Lung (tissue), 17 donors: ENCODE measurements at places on chromosomes 4 and X. TPM values are rescaled to one million over a fixed set of nuclear protein-coding genes. Genes with fewer than 3 reads are reported as not detected.

- no peak for DNase-seq
Measured at GRCh38 chr4:7971881-7972500, 32.3 kb upstream of the AFAP1 start.

GRCh38 chr4:3819210-3819919, 53.2 kb downstream of the ADRA2C start:
- DNase-seq: no peak

P2RY8 gene
- 0.51 TPM for polyA plus RNA-seq

YY2 gene
- 0.77 TPM for polyA plus RNA-seq

- DNase-seq: no peak
Measured at GRCh38 chr4:59517007-59517406, 1683.1 kb upstream of the ADGRL3 start.

GRCh38 chr4:176014583-176015108, 51.0 kb upstream of the WDR17 start:
- no peak for DNase-seq

TGIF2LX gene
- polyA plus RNA-seq: not detected

ADRA2C gene
- 2.2 TPM for polyA plus RNA-seq

RBM3 gene
- 223 TPM for polyA plus RNA-seq

DNA sequence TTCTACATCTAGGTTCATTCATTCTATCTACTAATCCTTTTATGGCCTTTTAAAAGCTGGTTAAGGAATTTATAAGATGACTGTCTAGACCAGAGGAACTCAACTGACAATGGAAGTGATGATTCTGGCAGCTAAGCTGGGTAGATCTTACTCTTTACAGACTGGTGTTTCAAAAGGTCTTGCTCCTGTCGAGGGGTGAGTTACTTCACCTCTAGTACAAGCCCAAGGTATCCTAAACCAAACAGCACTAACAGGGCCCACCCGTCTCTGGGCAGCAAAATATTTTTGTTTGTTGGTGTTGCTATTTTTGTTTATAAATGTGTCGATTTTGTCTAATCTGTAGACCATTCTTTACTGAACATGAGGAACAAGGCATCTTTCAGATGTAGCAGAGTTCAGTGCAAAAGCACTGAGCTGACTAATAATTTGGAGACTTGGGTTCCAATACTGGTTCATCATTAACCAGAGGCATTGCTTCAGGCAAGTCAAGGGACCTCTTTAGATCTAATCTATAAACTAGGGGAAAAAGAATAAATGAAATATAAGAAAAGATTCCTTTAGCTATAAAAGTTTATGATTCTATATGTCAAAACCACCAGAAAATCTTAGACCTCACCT, 90.3 kb upstream of the FRG1 start:
- no peak for DNase-seq

DNA sequence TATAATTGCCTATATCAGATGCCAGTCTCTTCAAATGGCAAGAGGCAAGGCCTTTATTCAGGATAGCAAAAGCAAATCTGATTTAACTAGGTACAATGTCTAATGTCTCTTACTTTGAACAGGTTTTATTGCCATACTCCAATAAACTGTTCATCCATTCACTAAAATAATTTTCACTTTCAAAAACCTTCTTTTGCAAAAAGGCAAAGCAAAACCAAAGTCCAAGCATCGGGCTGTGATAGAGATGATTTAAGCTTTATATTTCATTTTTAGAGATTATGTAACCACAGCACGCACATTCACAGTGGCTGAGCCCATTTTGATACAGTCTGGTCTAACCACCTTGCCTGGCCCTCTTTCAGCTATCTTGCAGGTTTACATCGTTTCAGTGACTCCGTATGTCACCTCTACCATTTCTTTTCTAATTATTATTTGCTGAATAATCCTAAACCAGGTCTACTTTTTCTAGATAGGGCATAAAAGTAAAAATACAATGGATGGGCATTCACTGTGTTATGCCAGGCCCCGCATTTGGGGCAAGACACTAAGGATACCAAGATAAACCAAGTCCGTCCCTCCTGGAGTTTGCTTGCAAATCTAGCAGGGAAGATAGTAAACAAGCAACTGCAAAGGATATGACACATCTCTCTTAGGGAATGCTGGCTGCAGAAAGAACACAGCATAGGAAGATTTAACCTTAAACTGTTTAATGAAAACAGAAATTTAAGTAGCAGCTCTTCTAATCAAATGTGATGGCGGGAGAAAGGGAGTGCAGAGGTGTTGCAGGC, 1.8 kb downstream of the CASP3 start:
- peak; percentile 21 for DNase-seq

DNA sequence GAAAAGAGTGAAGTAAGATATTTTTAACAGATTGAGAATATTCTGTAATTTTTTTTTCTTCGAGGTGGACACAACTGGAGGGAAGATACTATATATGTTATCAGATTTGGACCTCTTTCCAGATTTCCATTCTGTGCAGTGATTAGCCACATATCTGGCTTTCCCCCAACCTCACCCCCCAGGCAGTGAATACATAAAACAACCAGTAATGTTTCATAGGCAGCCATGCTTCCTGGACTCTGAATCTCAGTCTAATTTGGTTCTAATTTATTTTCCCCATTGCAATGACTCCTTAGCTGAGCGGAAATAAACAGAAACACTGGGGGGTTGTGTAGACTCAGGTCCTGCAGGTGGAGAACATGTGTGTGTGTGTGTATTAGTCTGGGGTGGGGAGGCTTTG, 226.5 kb downstream of the FBXW7 start:
- no peak for DNase-seq

GRCh38 chr4:127616898-127617297, 15.9 kb upstream of the INTU start:
- DNase-seq: no peak

C4orf54 gene
- polyA plus RNA-seq: under 0.01 TPM

DNA sequence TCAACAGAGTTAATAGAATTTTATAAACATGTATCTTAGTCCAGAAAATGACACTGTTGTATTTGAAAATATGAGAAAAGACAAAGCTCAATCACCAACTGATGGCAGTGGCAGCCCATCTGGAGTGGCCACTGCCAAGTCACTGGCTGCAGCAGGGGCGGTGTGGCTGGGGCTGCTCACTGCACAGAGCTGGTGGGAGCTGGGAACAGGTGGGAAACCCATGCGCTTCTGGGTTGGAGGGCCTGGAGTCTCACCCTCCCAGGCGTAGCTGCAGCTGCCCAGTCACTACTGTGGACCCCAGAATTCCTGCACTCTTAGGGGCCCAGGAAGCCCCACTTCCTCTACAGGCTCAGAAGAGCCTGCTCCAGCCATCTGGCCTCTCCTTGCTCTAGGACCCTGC, 251.8 kb upstream of the NDST4 start:
- no peak for DNase-seq

DNA sequence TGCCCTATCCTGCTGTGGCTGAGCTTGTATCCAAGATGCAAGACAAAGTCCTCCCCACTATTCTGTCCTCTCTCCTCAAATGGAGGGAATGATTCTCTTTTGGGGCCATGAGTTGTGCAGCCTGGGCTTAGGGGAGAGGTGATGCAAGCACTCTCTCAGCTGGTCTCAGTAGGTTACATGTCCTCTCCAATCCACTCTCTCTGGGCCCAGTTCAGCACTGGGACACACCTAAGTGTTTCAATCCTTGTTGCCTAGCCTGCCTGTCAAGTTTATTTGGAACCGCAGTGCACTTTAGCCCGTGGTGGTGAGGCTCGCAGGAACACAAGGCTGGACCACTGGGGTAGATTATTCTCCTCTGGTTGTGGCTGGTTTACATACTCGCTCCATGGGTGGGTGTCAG, 23.8 kb upstream of the TMPRSS11D start:
- DNase-seq: no peak

ANXA5 gene
- polyA plus RNA-seq: 440 TPM

GRCh38 chrX:332916-333610, 14.5 kb upstream of the GTPBP6 start:
- DNase-seq: no peak

ABHD18 gene
- 4.5 TPM for polyA plus RNA-seq

DNA sequence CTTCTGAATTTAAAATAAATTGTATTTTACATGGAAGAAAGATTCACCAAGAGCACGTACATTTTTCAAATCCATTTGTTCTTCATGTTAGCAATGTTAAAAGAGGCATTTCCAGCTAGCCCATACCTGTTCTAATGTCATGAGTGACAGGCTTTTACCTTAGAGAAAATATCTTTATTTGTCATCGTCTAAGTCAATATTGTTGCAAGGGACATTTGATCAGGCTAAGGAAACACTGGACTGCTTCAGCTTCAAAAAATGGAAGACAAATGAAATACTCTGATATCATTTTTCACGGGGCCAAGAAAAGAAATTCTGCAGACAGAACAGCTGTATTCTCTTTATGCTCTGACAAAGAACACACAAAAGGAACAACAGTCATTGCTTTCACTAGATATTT, 207.7 kb downstream of the RCHY1 start:
- no peak for DNase-seq

FAT4 gene
- 1.1 TPM for polyA plus RNA-seq

DNA sequence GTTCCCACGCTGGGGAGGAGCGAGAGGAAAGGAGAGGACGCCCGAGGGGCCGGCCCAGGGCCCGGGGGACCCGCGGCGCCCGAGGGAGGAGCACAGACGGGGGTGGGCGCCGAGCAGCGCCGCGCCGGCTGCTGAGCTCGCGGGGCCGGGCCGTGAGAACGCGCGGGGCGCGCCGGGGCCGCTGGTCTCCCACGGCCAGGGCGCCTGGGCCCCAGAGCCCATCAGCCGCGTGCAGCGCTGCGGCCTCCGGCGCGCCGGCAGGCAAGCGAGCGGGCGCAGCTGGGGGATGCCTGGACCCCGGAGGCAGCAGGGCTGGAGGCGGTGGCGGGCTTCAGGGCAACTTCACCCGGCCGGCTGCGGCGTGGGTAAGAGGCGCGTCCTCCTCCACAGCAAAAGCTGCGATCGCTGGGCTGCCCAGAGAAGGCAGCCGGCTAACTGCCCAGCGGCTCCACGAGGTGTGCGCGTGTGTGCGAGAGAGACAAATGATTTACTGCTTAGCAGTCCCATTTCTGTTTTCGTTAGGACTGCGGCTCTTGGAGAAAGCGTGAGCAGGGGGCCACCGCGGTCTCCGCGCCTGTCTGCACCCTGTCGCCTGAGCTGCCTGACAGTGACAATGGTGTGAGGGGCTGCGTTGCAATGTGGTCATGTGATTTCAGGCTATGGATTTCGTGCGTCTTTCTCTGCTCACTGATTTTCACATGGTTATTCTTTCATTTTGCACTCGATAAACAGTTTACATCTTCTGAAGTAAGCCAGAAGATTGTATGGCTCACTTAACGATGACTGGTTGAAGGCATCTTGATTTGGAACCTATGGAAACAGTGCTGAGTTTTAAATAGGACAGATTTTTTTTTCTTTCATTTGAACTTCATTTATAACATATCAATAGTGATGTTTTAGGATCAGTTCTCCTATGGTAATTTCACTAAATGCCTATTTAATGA, 1.2 kb downstream of the GUCY1A1 start:
- peak; percentile 83 for DNase-seq

DNA sequence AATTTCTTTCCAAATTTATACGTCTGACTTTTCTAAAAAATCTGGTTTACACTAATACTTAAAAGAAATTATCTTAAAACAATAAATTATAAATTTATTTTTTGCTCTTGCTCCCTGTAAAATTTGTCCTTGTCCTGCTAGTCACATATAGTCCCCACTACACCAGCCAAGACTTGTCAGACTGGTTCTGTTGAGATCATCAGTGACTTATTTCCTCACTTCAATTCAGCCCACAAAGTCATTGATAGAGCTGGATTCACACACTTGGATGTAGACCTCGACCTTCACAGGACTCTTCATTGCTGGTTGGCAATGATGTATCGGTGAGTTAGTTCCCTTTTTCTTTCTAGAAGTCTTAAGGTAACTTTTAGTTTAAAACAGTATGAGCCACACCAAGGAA, at the start of gene TMPRSS11E:
TSS of gene TMPRSS11E (plus strand) at position 263 of the 400 bp plus-strand sequence. CDS start at position 313, 50 bp downstream.
- DNase-seq: no peak

- DNase-seq: no peak
Measured at GRCh38 chrX:10350221-10350620, 193.4 kb downstream of the CLCN4 start.

DNA sequence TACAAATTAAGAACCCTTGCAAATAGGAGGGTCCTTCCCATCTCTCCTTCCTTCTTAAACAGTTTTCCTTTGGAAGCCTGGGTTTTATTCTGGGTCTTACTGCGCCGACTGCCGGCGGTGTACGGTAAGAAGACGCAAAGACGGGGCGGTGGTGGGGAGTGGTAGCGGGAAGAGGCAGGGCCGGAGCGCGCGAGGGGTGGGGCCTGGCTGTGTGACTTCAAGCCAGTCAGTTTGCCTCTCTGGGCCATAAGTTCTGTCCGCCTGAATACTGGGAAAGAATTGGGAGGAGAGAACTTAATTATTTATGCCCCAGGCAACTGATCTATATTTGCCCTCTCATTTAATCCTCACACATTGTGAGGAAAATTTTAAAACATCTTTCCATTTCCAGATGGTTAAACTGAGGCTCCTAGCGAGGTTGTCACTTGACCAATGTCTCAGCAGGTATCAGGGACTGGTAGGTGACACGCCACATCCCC, 726 bp upstream of the KANTR start:
- peak; percentile 83 for DNase-seq

DNA sequence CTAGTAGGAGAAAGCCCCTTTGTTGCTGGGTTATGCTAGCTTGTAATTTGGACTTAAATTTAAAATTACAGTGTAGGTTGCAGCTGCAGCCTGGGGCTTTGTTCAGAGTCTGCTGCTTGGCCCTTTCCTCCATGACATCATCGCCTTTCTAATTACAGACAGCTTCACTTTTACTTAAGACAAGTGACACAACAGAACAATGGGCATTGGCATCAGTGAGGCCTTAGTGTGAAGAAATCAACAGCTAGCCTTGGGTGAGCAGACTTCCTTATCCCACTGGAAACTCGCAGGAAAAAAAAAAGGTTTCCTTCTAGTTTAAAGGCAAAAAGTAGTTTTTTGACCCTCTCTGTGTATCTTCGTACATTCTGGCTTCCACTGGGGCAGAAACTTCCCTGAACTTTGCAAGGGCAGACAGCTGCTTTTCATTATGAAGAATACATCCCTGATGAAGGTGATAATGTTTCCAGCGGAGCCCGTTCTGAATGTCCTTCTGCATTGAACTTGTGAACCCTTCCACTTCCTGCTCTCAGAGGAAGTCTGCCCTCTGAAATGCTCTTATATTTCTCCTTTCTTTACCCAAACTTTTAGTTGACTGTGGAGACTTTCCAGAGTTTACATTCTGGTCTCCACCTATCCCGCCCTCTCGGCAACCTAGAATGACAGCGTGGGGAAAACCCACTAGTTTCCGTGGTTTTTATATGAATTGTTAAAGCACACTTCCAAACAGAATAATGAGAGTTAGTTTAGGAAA, 123.2 kb upstream of the FAM9C start:
- DNase-seq: peak; percentile 53

- DNase-seq: peak; percentile 40
Measured at GRCh38 chr4:98557194-98557892, 101.1 kb downstream of the TSPAN5 start.

GRCh38 chr4:186624951-186625350, 69.6 kb upstream of the MTNR1A start:
- no peak for DNase-seq

CYBB gene
- 99.8 TPM for polyA plus RNA-seq
